Eye (tissue), 1 donor: ENCODE measurements at places on chromosomes 16 and 17.

GRCh38 chr17:82297280-82297713, 20.1 kb downstream of the CD7 start:
- DNase-seq: no peak

GRCh38 chr17:27413315-27413714, 42.9 kb upstream of the KSR1 start:
- no peak for DNase-seq

DNA sequence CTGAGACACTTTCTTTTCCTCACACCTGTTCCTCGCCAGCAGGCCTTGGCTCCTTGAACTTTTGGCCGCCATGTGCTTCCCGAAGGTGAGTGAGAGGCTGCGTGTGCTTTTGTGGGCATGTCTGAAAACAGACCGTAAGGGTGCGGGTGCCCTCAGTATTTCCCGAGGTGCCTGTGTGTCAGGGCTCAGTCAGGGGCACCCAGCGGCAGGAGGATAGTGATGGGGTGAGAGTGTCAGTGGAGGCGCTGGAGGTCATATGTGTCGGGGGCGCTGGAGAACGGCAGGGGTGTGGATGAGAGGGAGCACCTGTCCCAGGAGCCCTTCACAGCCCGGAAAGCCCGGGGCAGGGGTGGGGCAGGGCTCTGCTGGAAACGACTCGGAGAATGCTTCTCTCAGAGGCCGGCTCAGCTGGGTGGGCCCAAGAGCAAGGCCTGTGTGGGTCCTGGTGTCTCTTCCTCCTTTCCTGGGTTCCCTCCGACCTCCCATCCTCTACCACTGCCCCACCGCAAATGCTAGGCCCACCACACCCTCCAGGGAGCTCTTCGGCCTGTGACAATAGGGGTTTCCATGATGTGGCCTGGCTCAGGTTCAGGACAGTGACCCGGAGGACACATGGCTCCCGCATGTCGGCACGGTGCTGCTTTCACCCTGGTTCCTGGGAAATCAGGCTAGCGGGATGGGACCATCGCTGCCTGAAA, 451 bp downstream of the IL32 start:
- no peak for DNase-seq

- peak; percentile 69 for DNase-seq
Measured at GRCh38 chr16:81315271-81316175, 761 bp downstream of the GAN start.

DNA sequence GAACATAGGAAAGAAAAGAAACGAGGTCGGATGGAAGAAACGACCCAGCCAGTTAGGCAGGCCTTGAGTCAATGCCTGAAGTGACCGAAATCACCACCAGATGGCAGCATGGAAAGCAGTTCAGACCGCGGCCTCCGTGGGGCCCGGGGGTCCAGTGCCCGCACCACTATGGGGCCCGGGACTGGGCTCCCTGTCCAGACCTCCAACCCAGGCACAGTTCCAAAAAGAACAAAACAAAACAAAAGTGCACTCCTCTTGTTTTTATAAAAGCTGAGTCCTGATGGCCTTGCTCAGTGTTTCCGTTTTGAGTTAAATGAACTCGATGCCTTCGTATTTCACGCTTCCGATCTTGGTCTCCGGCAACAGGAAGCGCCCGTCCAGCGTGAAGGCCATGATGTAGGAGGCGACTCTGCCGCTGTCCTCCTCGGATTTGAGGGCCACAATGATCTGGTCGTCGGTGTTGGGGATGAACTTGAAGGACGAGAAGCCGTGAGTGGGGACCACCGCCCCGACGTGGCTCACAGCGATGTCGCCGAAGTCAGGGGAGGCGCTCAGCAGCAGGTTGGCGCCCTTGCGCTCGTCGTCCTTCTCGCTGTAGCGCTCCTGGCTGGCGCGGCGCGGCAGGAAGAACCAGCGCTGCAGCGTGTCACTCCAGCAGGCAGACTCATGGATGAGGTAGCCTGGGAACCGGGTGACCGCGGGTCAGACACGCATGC, 13.7 kb upstream of the LGALS3BP start:
- DNase-seq: peak; percentile 78

GRCh38 chr17:78624324-78625151, 47.3 kb upstream of the DNAH17 start:
- no peak for DNase-seq
